ENCODE measurements at places on chromosomes 11 and 22. TPM values are rescaled to one million over a fixed set of nuclear protein-coding genes. Genes with fewer than 3 reads are reported as not detected.

- DNase-seq, result no peak
Measured at GRCh38 chr11:110182886-110183285, 89.7 kb downstream of the ZC3H12C start.

- DNase-seq, result no peak
Measured at GRCh38 chr11:134664447-134665187, 252.6 kb upstream of the B3GAT1 start.

- no peak for DNase-seq
Measured at GRCh38 chr11:107991868-107992414, 16.8 kb upstream of the CUL5 start.

- DNase-seq, result no peak
Measured at GRCh38 chr22:47567126-47568090, 805.0 kb downstream of the TBC1D22A start.

DNA sequence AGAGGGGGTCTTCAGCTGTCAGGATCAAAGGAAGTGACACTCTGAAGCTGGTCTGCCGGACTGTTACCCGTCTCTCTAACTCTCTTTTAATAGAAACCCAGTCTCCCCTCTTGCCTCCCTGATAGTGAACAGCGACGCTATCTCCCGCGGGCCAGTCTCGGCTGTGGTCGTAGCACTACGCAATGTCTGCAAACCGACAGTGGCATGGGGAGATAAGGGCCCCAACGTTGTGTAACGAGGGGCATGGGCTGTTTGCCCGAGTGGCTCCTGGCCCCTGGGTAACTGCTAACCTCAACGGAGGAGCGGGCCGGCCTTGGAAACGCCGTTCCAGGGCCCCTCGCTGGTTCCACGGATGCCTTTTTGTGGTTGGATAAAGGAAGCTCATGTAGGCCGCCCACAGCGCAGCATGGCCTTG, 23.3 kb downstream of the ZBTB16 start:
- DNase-seq, result no peak

DNA sequence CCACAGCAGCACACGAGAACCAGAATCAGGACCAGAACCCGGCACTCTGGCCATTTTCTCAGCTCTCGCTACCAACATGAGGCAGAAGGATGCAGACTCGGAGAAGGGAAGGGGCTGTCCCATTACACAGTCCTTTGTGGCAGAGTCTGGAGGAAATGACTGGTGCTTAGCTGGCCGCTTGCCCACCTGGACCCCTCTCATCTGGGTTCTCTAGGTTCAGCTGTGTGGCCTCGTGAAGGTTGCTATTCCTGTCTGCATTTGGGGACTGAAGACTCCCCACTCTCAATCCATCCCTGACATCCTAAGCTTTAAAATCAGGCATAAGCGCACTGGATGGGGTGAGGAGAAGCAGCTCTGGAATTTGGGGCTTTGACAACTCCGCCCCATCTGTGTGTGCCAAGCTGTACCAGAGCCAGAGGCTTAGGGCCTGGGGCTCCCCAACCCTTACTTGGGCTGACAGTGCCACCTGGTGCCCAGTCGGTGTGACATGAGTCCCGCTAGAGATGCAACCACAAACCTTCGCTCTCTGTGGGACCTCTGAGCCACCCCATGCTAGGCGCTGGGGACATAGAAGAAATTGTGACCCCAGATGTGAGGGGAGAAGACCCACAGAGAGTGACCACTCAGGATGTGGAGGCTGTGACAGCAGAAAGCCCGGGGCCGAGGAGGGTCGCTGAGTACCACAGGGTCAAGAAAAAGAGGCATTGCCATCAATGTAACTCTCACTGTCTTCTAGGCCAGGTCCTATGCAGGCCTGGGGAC, 35.8 kb upstream of the FCHSD2 start:
- DNase-seq, result peak; percentile 91

DNA sequence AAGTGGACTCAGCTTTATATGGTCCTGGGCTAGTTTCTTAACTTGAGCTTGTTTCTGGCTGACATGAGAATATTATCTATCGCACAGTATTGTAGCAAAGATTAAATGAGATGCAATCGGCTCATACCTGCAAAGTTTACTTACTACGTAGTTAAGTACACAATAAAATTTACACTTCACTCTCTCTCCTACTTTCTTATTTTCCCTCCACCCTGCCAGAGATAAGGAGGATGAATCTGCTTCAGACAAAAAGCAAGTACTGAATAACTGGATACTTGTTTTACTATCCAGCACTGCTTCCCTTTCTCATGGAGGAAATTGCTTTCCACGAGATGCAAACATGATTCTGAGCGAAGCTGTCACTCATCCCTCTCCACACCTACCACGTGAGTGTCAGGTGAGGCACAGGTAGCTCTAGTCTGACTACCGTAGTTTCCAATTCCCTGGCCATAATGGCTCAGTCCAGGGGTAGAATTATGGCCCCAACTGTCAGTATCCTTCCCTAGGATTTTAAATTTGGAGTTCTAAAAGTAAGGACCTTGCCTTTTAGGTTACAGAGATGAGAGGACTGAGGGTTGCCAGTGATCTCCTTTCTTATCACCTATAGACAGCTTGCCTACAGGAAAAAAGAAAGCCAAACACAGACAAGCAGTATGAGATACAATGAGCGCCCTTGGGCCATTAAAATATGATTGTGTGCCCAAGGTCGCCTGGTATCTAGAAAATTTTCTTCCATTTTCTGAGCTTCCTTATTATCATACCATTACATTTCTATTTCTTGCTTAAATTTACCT, 39.8 kb downstream of the GAB2 start:
- DNase-seq, result no peak

GRCh38 chr22:37167176-37167980, 17.7 kb upstream of the IL2RB start:
- peak; percentile 48 for DNase-seq

- DNase-seq, result peak; percentile 25
Measured at GRCh38 chr11:43950311-43950855, 7.9 kb downstream of the C11orf96 start.

DNA sequence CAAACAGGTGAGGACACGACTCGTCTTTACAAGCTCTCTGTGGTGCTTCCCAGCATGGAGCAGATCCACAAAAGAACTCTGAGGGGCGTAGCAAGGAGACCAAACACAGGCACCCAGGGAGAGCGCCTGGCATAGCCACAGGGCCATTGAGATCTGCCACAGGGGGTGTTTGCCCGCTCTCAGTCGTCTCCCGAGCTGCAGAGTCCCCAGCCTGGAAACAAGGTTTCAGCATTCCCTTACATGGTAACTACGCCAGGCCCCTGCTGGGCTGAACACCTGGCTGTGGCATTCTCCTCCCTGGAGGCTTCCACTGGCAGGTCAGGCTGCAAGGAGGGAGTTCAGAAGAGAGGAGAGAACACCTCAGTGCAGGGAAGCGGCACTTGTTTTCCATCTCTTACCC, 962.1 kb downstream of the NTM start:
- no peak for DNase-seq

- no peak for DNase-seq
Measured at GRCh38 chr11:19698493-19699292, 13.9 kb upstream of the NAV2 start.

DNA sequence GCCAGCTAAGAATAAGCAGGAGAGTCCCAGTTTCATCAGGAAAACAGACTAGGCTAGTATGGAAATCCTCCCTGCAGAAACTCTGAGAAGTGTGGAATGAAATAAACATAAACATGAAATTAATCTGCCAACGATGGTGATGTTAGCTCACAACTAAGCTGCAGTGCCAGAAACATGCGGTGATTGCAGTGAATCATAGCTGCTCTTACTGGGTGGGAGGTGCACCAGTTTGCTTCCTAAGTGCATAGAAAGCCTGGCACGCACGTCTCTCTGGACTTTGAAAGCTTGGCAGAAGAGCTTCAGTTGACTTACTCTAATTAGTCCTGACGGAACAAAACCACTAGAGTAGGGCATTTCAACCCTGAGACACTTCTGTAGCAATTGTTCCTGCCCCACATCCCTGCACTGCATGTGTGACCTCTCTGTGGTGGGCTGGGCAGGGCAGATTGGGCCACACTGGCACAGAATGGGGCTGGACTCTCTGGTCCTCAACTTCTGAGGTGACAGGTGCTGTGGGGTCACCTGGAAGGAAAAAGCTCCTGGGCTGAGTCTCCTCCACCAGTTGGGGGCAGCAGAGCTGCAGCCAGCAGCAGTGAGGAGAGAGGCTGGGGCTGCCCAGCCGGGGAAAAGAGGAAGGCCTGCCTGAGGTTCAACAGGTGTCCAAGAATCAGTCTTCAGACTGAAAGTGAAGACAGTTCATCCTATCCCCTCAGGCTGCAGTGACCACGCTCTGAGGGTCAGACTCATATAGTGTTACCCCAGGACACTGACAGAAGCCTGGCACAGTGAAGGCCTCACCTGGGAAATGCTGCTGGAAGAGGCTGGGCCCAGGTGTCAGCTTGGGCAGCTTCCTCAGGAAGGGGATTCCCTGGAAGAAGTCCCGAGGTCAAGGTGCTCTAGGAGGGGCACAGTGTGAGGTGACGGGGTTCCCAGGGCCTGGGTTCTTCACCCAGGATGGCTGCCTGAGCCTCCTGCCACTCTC, 40.5 kb downstream of the GGTLC2 start:
- DNase-seq, result peak; percentile 70

DNA sequence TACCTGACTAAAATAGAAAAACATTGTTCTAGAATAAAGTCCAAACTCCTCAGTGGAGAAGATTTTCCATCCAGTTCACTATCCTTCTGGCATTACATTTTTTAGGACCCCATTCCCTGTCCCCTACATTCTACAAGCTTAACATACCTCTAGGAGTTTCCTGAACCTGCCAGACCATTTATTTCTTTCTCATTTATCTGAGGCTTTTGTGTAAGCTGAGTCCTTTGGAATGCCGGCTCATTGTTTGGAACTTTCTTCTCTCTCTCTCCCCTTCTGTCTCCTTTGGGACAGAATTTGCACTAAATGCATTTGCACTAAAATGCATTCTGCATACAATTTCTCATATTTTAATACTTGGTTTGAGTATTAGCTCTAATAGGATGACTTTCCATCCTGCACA, 393.0 kb upstream of the ANO3 start:
- DNase-seq, result no peak

PKNOX2 gene
- total RNA-seq, result 1.4 TPM

DERL3 gene
- total RNA-seq, result 1.4 TPM

MYOD1 gene
- not detected for total RNA-seq

TTC38 gene
- 606 TPM for total RNA-seq

SIK2 gene
- 14.2 TPM for total RNA-seq
